ENCODE measurements at places on chromosomes 16 and 17.

DNA sequence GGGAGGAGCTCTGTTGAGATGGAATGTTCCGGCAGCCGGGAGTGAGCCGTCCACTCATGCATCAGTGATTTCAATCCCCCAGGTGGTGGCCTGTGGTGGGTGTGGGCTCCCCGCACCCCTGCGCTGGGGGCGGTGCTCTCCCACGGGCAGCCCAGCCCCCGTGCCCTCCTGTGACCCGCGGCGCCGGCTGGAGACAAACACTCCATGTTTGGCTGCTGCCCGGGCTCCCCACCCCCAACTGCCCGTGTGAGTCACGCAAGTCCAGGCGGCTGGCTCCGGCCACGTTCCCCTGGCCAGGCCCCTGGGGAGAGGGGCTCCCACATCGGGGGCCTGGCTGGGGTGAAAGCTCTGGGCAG lies 29.4 kb downstream of the CACNA1H start:
- no peak for DNase-seq

- no peak for DNase-seq
Observed at GRCh38 chr17:82493226-82493781, 26.2 kb upstream of the FOXK2 start.

- no peak for DNase-seq
Observed at GRCh38 chr17:78937561-78937960, 12.4 kb upstream of the TIMP2 start.

GRCh38 chr17:40487371-40488020 lies 13.9 kb downstream of the TNS4 start:
- no peak for DNase-seq

DNA sequence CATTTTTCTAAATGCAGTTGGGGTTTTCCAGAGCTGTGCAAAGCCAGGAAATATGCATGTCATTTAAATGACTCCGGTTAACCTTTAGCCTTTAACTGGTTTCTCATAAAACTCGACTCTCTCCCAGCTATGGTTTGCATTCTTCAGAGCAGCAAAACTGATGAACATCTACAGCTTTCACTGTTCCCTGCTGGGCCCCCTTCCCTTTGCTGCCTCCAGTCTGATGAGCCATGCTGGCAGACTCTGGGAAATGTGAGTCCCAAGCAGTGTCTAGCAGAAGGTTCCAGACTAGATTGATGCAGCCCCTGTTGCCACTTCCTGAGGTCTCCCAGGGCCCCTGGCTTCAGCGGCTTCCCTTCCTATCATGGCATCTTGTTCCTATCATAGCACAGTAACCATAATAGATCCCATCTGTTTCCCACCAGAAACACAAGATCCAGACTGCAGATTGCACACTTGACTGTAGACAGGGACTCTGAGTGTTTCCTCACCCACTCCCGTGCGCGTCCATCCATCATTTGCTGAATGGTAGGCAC lies 135.4 kb downstream of the CLEC16A start:
- no peak for DNase-seq

DNA sequence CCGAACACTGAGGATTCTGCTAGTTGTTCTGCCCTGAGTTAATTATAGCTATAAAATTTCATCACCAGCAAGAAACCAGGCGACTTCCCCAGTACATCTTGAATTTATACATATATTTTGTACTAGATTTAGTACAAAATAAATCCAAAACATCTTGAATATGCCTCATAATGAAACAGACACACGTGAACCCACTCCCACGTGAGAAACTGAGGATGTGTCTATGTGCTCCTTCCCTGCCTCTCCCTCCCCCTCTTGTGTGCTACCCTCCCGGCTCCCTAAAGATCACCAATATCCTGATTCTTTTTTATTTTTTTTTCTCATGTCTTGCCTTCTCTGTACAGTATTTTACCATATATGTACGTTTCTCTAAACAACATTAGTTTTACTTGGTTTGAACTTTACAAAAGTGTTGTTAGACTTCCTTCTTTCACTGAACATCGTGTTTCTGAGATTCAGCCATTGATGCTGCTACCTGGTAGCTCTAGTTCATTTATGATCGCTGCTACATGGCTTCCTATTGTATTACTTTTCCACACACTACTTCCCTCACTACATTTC lies 1.1 kb upstream of the LCMT1 start:
- no peak for DNase-seq

- DNase-seq, result no peak
Observed at GRCh38 chr16:80294172-80294571, 246.6 kb upstream of the DYNLRB2 start.

DNA sequence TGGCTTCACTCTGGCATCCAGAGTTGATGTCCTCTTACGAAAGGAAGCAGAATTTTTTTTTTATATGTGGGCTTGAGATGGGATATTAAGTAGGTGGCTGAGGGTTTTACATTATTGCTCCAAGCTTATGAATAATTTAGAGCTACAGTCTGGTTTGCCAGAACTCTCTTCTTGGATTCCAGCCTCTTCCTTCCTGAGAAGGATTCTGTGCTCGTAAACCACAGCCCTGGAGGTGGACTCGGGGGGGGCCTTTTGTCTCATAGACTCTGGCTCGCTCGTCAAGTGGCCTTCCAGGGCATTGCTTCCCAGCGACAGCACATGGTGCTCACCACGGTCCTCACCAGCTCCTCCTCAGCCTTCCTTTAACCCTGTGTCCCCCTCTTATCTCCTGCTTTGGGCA lies 43.2 kb downstream of the TMEM11 start:
- DNase-seq, result no peak

GRCh38 chr16:52450916-52451315 lies 96.0 kb downstream of the TOX3 start:
- DNase-seq, result no peak

DNA sequence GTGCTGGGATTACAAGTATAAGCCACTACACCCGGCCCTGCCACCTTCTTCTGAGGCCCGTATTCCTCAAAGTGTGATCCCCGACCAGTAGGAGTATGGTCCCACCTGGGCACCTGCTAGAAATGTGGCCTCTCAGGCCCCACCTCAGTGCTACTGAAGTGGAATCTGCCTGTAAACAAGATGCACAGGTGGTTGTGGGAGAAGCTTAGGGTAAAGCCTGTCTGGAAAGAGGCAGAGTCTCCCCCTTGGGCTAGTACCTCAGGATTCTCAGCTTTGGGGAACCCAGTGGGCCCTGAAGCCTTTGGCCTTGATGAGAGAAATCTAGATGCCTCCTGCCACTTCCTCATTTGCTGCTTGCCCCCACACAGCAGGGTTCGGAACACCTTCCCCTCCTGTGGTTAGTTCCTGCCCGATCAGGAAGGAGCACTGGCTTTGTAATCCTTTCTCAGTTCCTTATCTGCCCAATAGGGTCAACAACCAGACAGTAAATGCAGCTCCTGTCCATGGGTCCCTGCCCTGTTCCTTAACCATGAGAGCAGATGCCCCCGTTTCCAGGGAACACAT lies 25.2 kb downstream of the TK2 start:
- DNase-seq, result no peak

- no peak for DNase-seq
Observed at GRCh38 chr16:83899978-83900377, 1.1 kb downstream of the MLYCD start.

DNA sequence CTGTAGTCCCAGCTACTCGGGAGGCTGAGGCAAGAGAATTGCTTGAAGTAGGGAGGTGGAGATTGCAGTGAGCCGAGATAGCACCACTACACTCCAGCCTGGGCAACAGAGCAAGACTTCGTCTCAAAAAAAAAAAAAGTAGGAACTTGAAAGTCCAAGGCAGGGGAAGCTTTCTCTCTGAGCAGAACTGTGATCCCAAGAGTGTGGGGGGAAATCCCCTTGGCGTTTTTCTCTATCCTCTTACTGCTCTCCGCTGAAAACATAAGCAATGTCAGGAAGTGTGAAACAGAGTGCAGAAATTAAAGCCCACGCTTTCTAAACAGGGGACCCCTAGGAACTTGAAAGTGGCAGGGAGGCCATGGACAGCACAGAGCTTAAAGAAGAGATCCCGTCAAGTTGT lies 9.8 kb upstream of the CMTM3 start:
- no peak for DNase-seq

GRCh38 chr16:73054125-73054484 lies 6.2 kb upstream of the ZFHX3 start:
- DNase-seq, result no peak

- DNase-seq, result no peak
Observed at GRCh38 chr17:34499576-34499975, 79.8 kb upstream of the TMEM132E start.

- no peak for DNase-seq
Observed at GRCh38 chr17:32125848-32126153, 16.5 kb upstream of the RHOT1 start.

DNA sequence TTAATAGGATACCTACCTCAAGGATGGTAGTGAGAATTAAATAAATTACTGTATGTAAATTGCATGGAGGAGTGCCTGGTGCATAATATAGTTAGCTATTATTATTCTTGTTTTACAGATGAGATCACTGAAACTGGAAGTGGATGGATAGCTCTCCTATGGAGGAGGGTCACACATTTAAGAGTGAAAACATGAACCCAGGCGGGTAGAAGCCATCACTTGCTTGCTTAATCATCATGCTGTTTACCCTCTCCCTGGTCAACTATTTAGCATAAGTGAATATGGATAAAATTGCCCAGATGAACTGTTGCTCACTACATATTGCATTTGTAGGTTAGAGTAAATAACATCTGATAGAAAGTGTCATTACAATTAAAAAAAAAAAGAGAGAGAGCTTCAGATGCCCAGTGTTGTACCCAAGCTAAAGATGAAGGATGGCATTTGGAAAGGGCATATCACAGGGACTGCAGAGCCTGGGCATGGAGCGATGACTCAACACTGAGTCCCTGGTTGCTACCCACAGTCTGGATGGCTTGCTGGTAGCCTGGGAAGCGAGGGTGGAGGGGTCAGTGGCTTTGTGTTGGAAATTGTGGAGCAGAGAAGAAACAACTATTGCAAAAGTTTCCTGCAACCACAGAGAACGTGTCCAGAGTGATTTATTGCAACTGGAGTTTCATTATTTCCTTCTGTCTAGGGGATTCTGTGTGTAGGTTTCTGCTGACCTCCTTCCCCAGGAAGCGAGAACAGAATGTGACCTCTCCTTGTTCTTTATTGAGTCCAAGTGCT lies 414.4 kb downstream of the SHISA9 start:
- no peak for DNase-seq

GRCh38 chr17:3542410-3543088 lies 15.1 kb downstream of the TRPV3 start:
- no peak for DNase-seq

DNA sequence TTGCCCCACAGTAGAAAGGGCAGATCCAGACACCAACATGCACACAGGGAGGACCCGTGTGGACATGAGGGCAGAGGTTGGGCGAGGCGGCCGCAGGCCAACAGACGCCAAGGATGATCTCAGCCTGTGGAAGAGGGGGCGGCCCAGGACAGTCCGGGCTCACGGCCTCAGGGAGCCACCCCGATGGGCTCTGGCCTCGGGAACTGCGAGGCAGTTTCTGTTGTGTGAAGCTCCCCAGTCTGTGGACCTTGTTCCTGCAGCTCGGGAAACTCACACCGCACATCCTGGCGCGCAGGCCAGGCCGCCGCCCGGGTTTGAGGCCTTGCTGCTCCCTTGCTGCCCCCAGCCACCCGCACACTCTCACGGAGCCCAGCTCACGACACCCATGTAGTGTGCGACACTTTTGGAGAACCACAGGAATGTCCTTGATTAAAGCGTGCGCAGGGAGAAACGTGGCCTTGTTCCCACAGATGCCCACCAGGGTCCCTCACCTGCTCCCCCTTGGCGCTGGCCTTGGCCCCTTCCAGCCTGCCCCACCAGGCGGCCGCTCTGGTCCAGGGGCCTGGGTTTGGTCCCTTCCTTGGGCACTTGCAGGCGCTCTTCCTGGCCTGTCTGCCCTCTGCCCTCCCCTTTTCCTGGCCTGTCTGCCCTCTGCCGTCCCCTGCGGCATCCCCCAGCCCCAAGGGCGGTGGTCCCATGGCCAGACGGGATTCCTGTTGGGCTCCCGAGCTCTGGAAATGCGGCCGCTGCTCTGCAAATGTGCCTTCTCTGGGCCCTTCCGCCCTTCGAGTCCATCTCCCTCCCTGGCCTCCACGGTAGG lies 9.3 kb upstream of the SLC38A10 start:
- no peak for DNase-seq

Measured in stimulated activated CD8-positive, alpha-beta memory T cell treated with anti-CD3 and anti-CD28 coated beads, Interleukin-7, amount 100 ng/mL, for 1 hour (primary cell).